ENCODE measurements at places on chromosomes 16 and 17.

- DNase-seq: no peak
These were observed 164.2 kb upstream of the LHX1 start for GRCh38 chr17:36773039-36773438.

DNA sequence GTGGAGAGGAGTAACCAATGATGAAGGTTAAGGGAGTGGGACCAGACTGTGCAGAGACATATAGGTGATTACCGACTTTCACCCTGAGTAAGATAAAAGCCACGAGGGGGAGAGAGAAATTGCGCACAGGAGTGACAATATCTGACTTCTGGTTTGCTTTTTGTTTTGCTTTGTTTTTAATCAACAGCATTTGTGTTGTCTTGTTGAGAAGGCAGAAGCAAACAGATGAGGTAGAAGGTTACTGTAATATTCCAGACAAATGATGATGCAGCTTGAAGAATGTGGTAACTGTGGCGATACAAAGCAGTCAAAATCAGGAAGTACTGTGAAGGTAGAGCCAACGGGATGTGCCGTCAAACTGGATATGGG lies 7.5 kb downstream of the PELP1 start:
- DNase-seq: no peak

DNA sequence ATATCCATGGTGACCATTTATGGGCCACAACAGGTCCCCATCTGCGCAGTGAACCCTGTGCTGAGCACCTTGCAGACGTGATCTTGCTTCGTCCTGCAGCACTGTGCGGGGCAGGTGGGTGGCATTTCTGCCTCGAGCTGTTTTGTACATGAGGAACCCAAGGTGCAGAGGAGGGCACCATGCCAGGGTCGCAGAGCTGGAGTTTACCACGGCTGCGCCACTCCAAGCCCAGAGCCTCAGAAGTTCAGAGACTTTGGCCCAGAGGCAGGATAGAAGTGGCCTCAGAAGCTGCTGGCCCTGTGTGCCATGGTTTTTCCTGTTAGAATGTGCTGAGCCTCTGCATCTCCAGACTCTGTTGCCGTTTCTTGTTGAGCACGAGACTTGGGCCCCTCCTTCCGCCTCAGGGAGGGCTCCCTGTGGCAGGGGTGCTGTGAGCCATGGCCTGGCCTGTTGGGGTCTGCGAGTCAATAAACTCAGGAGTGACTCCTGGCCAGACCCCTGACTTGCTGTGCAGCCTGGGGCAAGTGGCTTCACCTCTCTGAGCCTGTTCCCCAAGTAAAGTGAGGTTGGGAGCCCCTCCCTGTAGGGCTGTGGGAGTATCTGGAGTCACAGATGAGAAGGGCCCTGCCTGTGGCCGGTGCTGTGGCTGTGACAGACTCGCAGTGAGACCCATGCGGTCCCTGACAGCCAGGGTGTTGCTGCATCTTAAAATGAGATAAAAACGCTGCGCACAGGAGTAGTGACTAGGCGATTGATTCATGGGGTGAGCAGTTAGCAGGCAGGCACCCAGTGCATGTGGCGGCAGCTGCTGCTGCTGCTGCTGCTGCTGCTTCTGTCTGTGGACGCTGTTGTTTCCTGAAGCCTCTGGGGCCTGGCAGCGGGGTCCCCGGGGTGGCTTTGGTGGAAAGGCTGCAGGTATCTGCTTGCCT lies 11.8 kb downstream of the MAP2K3 start:
- no peak for DNase-seq

- no peak for DNase-seq
These were observed 718 bp upstream of the RPH3AL start for GRCh38 chr17:353213-353837.

GRCh38 chr17:28953444-28954118 lies 2.3 kb upstream of the PHF12 start:
- DNase-seq: peak; percentile 44

GRCh38 chr16:55379371-55379770 lies 55.4 kb downstream of the IRX6 start:
- no peak for DNase-seq

GRCh38 chr17:42442196-42442565 lies 16.5 kb upstream of the ATP6V0A1 start:
- DNase-seq: no peak

Data from activated CD4-positive, alpha-beta T cell treated with anti-CD3 and anti-CD28 coated beads, Interleukin-2, amount 50 U/mL, for 1 hour (primary cell).